ENCODE measurements at places on chromosomes 2 and 18.

DNA sequence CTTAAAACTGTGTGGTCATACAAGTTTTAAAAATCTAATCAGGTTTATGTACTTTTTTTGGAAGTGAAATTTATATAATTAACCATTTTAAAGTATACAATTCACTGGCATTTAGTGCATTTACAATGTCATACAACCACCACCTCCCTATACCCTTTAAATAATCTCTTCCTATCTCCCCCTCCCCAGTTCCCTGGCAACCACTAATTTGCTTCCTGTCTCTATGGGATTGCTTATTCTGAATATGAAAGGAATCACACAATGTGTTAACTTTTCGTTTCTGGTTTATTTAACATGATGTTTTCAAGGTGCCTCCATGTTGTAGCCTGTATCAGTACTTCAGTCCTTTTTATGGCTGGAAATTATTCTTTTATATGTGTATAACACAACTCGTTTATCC is 19.4 kb downstream of the CHMP3 start:
- DNase-seq, result no peak

DNA sequence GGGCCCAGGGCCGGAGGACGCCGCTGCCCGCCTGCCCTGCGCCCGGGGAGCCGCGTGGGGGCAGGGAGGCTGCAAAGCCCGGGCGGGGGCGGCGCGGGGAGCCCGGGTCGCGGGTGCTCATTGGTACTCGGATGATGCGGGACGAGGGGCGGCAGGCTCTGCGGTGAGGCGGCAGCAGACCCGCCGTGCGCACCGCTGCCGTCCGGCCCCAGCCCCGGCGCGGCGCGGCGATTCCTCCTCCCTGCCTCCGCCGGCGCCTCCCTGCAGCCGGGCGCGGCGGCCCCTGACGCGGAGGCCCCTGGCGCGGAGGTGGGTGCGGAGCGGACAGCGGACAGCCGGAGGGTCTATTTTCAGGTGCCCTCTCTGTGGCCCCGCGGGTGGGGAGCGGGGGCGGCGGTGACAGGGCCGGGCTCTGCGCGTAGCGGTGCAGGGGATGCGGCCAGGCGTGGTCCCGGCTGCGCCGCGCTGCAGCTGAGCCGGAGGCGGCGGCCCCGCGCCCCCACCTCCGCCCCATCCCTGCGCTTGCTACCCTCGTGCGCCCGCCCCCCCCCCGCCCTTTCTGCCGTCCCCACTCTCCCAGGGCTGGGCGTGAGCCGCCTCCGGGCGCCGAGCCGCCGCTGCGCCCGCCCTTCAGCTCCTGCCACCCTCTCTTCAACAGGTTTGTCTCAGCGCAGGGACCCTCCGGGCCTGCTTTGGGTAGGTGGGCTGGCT is 640 bp downstream of the SPTBN1 start:
- no peak for DNase-seq

DNA sequence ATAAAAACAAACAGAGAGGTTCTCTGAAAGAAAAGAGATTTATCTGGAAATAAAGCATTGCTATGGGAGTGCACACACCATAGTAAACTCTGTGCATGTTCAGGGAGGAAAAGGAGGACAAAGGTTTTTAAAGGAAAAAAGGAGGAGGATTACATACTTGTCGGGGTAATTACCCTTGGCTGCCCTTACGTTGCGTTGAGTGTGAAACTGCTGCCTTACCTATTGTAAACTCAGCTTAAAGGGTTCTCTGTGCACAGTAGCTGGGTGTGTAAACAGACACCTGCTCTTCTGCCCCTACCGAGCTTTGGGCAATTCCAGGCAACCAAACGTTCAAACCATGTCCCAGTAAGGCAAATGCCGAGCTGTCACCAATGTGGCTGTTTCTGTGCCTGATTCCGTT is 29.6 kb upstream of the PXDN start:
- DNase-seq, result no peak

GRCh38 chr18:9989481-9989880 is 75.7 kb downstream of the VAPA start:
- DNase-seq, result no peak

DNA sequence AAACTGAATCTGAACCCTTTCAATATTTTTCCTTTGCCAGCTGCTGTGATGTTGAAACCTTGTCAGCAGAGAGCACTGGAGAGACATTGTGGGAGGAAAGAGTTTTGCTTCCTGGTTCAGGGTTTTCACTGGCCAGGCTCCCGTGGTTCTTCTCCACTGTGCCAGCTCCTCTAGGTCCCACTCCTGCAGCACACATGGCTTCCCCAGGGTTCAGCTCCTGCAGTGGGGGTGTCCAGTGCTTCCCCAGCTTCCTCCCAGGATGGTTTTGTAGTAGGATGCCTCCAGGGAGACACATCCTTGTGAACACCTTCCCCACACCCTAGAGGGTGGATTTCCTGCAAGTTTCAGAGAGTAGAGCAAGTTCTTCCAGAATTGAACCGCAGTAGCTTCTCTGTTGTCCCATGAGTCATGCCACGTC is 24.0 kb upstream of the SULT1C3 start:
- no peak for DNase-seq

DNA sequence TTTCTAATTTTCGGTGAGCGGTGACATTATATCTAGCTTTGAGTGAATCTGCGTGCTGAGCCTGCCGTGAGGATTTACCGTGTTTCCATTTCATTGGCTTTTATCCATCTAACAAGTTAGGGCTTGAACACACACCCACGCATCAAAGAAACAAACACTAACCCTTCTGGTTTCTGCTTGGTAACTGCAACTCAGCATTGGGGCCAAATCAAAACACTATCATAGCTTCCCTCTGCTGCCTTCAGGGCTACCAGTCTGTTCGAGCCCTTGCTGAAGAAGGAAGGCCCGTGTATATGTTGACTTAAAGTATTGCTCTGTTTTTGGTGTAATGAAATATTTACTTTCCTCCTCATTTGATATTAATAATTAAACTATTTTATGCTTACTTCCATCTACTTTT is 227.2 kb downstream of the PHLPP1 start:
- DNase-seq, result no peak

DNA sequence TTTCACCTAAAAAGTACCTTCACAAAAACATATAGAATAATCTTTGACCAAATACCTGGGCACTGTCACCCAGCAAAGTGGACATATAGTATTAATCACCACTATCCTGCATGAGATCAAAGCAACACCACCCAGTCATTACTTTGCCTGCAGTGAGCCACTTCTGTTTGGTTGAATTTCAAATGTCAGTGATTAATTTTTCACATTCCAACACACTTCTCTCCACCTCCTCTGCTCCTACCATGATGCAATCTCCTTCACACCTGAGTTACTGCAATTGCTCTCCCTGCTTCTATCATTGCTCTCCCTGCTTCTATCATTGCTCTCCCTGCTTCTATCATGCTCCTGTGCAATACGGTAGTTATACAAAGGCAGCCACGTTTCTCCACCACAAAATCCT is 106.1 kb upstream of the NETO1 start:
- no peak for DNase-seq

- no peak for DNase-seq
Measured at GRCh38 chr2:20652141-20652540, 1.2 kb upstream of the HS1BP3 start.

GRCh38 chr2:107376909-107377308 is 449.8 kb upstream of the RGPD4 start:
- no peak for DNase-seq

GRCh38 chr2:23534771-23535170 is 149.8 kb downstream of the KLHL29 start:
- no peak for DNase-seq

DNA sequence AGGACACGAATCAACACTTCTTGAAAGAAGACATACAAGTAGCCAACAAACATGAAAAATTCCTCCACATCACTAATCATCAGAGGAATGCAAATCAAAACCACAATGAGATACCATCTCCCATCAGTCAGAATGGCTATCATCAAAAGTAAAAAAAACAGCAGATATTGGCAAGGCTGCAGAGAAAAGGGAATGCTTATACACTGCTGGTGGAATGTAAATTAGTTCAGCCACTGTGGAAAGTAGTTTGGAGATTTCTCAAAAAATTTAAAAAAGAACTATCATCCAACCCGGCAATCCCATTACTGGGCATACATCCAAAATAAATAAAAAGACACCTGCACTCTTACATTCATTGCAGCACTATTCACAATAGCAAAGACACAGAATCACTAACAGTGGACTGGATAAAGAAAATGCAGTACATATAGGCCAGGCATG is 78.7 kb downstream of the GRB14 start:
- DNase-seq, result peak; percentile 60

- no peak for DNase-seq
Measured at GRCh38 chr18:24913507-24914170, 438.3 kb downstream of the ZNF521 start.

GRCh38 chr2:61793389-61793836 is 60.4 kb downstream of the FAM161A start:
- DNase-seq, result no peak

- no peak for DNase-seq
Measured at GRCh38 chr2:127566576-127566975, 31.1 kb downstream of the MYO7B start.

DNA sequence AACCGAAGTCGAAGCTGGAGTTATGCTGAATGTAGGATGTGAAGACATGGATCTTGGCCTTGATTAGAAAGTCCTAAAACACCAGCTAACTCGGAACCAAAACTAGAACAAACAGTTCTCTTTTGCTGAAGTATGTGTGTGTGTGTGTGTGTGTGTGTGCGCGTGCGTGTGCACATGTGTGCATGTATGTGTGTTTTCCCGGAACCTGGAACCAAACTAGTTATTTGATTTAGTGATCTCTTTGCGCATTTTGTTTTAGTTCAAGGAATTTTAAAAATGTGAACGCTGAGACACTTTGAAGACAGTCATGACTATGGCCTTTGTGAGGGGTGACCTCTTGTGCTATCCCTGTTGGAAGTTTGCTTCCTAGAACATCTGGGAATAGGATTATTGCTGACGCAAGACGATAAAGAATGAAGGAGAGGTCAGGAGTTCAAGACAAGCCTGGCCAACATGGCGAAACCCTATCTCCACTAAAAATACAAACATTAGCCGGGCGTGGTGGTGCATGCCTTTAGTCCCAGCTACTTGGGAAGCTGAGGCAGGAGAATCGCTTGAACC is 23.8 kb downstream of the FHL2 start:
- DNase-seq, result no peak

DNA sequence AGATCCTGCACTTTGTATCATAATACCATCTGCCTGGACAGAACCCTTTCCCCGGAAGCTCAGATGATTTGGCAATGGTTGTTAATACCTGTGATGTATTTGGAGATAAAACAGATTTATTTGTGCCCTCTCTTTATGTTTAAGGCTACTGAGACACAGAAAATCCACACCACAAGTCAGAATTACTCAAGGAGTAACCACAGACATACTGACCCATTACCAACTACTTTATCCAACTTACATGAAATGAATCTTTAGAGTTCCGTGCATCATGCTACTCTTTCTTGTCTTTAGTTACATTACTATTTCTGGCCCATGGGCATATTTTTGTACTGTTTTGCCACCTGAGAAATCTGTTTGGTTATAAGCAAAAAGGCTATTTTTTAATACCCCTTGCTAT is 384.0 kb downstream of the STK39 start:
- no peak for DNase-seq

DNA sequence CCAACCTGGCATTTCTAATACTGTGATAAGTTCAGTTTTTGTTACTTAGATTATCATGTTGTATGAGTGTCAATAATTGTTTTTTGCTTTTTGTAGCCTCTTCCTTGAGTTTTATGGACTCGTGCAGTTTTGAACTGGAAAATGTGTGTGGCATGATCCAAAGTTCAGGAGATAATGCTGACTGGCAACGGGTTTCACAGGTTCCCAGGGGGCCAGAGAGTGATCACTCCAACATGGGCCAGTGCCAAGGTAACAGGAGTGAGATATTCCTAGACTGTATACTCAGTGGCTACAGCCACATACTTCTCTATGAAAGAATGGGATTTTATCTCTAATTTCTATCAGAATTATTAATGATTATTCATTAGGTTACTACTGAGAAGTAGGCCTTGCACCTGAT is 18.2 kb downstream of the MEP1B start:
- no peak for DNase-seq

DNA sequence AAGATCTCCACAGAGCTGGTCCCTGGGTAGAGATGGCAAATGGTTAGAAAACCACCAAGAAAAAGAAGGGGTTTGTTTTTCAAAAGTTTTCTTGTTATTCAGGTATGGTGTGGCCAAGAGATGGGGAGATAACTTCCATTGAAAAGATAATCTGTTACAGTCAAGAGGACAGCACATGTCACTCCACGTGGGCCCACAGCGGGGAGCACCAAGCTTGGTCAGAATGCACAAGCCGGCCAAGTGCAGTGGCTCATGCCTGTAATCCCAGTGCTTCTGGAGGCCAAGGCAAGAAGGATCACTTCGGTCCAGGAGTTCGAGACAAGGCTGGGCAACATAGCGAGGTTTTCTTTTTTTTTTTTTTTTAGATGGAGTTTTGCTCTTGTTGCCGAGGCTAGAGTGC is 6.0 kb upstream of the LCLAT1 start:
- DNase-seq, result no peak

DNA sequence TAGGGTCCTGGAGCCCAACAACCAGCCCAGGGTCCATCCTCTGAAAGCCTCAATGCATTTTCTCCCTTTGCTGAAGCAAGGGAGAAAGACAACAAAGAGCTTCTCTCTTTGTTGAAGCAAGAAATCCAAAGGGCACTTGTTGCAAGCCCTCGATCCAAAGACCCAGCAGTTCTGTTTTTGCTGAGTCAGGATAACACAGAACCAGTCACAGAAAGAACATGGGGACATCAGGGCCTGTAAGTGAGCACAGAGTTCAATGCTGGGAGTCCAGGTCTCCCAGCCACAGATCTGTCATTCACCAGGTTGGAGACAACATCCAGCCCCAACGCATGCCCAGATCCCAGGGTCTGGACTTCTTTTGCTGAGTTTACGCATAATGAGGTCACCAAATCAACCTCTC is 315.8 kb upstream of the KLHL29 start:
- DNase-seq, result no peak

GRCh38 chr2:62972601-62973000 is 78.0 kb upstream of the OTX1 start:
- DNase-seq, result no peak

DNA sequence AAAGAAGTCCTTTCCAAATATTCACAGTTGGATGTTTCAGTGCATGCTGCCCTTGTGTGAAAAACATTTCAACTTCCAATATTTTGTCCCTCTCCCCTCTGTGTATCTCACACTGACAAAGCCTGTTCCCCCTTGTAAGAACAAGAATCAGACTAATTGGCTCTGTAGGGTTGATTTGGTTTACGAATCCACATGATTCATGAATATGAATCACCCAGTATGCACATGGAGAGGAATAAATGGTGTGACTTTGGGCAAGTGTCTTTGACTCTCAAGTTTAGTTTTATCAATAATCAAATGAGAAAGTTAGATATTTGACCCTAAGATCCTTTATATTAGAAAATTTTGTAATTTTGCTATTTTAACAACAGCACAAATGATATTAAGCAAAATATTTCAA is 9.3 kb upstream of the CDH20 start:
- no peak for DNase-seq

DNA sequence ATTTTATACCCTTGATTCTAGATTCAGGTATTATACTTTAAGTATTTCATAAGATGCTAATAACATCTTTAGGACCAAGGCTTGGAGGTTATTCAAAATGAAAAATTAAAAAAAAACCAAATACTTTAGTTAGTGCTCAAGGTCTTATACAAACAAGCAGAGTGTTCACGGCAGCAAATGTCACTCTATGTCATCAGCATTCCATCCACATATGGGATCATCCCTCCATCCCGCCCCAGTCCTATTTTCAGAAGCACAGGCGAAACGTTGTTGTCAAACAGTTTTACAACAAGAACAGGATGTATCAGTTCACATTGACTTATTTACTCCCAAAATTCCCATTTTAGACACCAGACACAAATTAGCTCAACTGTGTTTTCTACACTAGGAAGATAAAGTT is 83.7 kb downstream of the DSEL start:
- no peak for DNase-seq

- DNase-seq, result no peak
Measured at GRCh38 chr2:33370636-33371265, 105.7 kb upstream of the RASGRP3 start.

Measured in HS-5 (cell line).